ENCODE measurements at places on chromosomes 7 and 10. TPM values are rescaled to one million over a fixed set of nuclear protein-coding genes. Genes with fewer than 3 reads are reported as not detected.

DNA sequence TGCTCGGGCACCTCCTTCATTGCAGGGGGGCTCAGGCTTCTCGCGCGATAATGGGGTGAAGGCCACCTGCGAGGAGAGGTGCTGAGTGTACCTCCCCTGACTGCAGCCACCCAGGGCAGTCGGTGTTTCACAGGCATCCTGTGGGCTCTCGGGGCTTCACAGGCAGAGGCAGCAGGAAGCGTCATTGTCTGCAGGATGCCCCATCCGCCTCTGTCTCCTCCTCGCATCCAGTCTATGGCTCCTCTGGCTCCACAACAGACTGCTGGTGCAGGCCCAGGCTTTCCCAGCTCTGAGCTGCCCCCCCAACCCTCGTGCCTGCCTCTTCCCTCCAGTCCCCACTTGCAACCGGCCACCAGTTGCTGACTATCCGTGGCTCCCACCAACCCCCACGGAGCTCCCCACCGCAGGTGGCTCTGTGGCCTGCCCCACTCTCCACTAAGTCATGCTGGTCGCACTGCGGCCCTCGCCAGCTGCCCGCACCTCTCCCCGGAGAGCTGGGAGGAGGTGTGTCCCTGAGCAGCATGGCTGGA is 36.5 kb downstream of the CAMK2B start:
- H3K4me3 ChIP-seq, result no peak overlapping the region
- peaks cover 16% of the 10 kb centered on the region for H3K4me1 ChIP-seq
- H3K27me3 ChIP-seq, result no peaks in the 10 kb centered on the region
- no peaks in the 10 kb centered on the region for H3K36me3 ChIP-seq
- H3K27ac ChIP-seq, result no peak overlapping the region

DNA sequence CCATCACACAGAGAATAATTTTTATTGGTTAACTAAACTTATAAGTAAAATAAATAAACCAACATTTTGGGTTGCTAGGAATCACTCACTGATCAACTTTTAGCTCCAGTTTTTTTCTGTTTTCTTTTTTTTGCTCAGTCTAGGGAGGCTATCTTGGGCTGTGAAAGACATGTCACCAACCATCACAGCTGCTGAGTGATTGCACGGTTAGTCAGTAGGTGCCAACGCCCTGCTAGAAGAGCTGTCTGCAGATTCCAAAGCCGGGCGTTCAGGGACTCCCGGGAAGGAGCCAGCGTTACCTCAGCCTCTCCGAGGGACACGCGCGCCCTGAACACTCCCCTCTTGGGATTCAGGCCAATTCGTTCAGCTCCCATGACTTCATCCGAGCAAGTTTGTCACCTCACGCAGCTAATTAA is 604 bp upstream of the STAM start:
- peak overlapping the region; percentile 84 for H3K4me3 ChIP-seq
- no peak for DNase-seq
- no peaks in the 10 kb centered on the region for H3K36me3 ChIP-seq

GRCh38 chr10:122116331-122116730 is 127.4 kb downstream of the TACC2 start:
- no peak for DNase-seq
- H3K4me3 ChIP-seq, result no peak overlapping the region
- H3K27ac ChIP-seq, result no peak overlapping the region
- peaks cover 6% of the 10 kb centered on the region for H3K4me1 ChIP-seq
- H3K36me3 ChIP-seq, result no peaks in the 10 kb centered on the region

- H3K4me3 ChIP-seq, result no peak overlapping the region
- no peak for DNase-seq
- no peak overlapping the region for H3K27ac ChIP-seq
- no peaks in the 10 kb centered on the region for H3K36me3 ChIP-seq
- no peaks in the 10 kb centered on the region for H3K4me1 ChIP-seq
These were observed 245.0 kb upstream of the SORCS1 start for GRCh38 chr10:107409522-107409921.

DNA sequence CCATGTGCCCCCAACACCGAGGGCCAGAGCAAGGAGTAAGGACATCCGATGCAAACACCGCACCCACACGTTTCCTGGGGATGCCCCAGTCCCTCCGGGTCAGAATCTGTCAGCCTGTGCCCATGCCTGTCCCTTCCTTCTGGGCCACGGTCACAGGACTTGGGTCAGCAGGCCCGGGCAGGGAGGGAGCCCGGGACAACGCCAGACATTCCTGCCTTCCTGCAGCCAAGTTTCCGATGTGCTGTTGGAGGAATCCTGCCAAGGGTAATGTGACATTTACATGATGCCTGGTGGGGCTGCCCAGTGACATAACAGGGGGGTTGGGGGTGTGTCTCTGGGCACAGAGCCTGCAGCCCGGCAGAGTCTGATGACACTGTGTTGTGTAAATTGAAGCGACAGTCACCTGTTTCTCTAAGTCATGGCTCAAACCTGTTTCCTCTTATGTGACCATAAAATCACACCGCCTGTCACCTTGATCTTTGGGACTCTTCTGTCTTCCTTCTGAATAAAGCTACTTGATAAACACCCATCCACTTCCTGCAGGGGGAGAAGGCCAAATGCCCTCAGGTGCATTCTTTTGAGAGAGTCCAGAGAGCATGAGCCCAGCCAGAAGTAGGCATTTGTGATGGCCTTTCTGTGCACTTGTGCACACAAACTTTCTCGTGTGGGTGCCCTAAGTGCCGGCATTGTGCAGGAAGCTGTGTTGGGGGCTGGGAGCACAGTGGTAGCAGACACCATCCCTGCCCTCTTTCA is 175.3 kb upstream of the RHEB start:
- no peaks in the 10 kb centered on the region for H3K27me3 ChIP-seq
- DNase-seq, result no peak
- H3K4me1 ChIP-seq, result peaks cover 3% of the 10 kb centered on the region
- no peaks in the 10 kb centered on the region for H3K36me3 ChIP-seq
- no peak overlapping the region for H3K27ac ChIP-seq
- H3K4me3 ChIP-seq, result no peak overlapping the region

DNA sequence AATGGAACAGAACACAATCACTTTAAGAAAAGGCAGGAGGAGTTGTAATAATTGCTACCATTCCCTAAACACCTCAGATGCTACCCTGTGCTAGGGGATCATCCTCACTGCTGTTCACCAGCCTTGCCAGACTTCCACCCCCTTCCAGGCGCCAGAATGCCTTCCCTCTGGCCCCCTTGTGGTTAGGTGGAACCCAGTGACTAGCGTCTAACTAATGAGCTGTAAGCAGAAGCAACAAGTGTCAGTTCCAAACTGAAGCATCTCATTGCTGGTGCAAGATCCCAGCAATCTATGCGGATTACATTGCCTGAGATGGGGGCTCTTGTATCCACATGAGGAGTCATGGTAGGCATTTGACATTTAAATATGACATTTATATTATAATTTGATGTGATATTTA is 86.6 kb downstream of the FRMD4A start:
- no peaks in the 10 kb centered on the region for H3K27me3 ChIP-seq
- H3K4me3 ChIP-seq, result no peak overlapping the region
- DNase-seq, result no peak
- H3K4me1 ChIP-seq, result peaks cover 1% of the 10 kb centered on the region

- H3K36me3 ChIP-seq, result no peaks in the 10 kb centered on the region
- no peaks in the 10 kb centered on the region for H3K4me1 ChIP-seq
- H3K27me3 ChIP-seq, result no peaks in the 10 kb centered on the region
These were observed 25.0 kb downstream of the YKT6 start for GRCh38 chr7:44225566-44226395.

- H3K27me3 ChIP-seq, result no peaks in the 10 kb centered on the region
- H3K4me1 ChIP-seq, result no peaks in the 10 kb centered on the region
- no peak overlapping the region for H3K4me3 ChIP-seq
- H3K36me3 ChIP-seq, result no peaks in the 10 kb centered on the region
- no peak overlapping the region for H3K27ac ChIP-seq
These were observed 266.4 kb downstream of the ADK start for GRCh38 chr10:74417397-74417796.

- H3K4me3 ChIP-seq, result no peak overlapping the region
- DNase-seq, result no peak
- no peaks in the 10 kb centered on the region for H3K36me3 ChIP-seq
- H3K27me3 ChIP-seq, result no peaks in the 10 kb centered on the region
- H3K27ac ChIP-seq, result no peak overlapping the region
These were observed 302.1 kb downstream of the ADK start for GRCh38 chr10:74453169-74453568.

- no peak overlapping the region for H3K27ac ChIP-seq
- no peaks in the 10 kb centered on the region for H3K4me1 ChIP-seq
- no peaks in the 10 kb centered on the region for H3K36me3 ChIP-seq
- no peaks in the 10 kb centered on the region for H3K27me3 ChIP-seq
These were observed 121.1 kb downstream of the CFTR start for GRCh38 chr7:117600911-117601310.

DNA sequence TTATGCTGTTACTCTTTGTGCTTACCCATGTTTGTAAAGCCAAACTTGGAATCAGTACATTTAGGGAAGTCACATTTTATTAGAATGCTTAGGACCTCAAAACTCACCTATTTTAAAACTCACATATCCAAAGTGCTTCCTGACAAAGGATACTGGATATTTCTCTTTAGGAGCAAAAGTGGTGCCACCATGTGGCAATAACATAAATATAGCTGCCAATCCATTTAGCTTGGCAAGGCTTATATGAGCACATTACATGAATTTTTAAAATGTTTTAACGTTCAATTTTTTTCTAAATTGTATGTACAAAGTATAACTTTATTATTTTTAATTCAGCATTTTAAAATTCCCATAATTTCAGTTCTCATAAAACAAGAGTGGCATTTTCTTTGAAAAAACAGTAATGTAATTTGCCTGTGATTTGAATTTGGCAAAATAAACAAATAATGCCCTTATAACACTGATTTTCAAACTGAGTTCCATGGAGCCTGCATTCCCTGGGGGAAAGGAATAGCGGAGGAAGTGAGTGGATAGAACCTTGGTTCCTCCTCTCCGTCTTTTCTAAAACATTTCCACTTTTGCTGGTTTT is 75.4 kb downstream of the HDAC9 start:
- no peaks in the 10 kb centered on the region for H3K36me3 ChIP-seq
- no peak overlapping the region for H3K27ac ChIP-seq
- H3K4me1 ChIP-seq, result no peaks in the 10 kb centered on the region
- H3K27me3 ChIP-seq, result no peaks in the 10 kb centered on the region
- DNase-seq, result no peak
- no peak overlapping the region for H3K4me3 ChIP-seq

DNA sequence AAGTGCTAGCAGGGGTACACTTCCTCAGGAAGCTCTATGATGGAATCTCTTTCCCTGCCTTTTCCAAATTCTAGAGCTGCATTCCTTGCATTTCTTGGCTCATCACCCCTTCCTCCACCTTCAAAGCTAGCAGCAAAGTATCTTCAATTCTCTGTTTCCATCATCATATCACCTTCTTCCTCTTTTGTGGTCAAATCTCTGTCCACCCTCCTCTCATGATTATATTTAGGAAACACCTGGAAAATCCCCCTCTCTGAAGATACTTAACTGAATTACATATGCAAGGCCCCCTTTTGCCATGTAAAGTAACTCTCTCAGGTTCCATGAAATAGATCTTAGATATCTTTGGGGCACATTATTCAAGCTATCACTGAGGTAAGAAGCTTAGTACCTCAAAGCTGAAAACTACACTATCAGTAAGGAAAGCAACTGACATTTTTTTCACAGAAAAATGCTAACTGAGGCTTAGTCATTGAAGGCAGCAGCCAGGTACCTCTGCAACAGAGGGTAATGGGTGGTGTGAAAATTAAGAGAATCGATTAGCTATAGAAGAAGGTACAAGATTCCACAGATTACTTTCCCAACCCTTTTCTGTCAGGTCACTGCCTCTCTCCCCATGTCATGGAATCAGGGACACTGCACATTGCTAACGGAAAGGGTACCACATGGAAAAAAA is 197.3 kb downstream of the MACC1 start:
- no peaks in the 10 kb centered on the region for H3K27me3 ChIP-seq
- no peak overlapping the region for H3K27ac ChIP-seq
- H3K4me3 ChIP-seq, result no peak overlapping the region

GRCh38 chr7:91264924-91265681 is 870 bp downstream of the FZD1 start:
- peaks cover 9% of the 10 kb centered on the region for H3K4me1 ChIP-seq
- peak; percentile 60 for DNase-seq
- H3K27ac ChIP-seq, result peak overlapping the region; percentile 97
- H3K27me3 ChIP-seq, result no peaks in the 10 kb centered on the region

DNA sequence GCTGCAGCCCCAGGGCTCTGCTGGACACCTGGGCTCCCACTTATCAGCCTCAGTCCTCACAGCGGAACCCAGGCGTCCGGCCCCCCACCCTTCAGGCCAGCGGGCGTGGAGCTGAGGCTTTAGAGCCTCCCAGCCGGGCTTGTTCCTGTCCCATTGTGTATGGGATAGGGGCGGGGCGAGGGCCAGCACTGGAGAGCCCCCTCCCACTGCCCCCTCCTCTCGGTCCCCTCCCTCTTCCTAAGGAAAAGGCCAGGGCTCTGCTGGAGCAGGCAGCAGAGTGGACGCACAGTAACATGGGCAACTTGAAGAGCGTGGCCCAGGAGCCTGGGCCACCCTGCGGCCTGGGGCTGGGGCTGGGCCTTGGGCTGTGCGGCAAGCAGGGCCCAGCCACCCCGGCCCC is 2.7 kb downstream of the NOS3 start:
- H3K27ac ChIP-seq, result no peak overlapping the region
- no peaks in the 10 kb centered on the region for H3K36me3 ChIP-seq
- no peak overlapping the region for H3K4me3 ChIP-seq
- peaks cover 3% of the 10 kb centered on the region for H3K4me1 ChIP-seq
- DNase-seq, result no peak
- no peaks in the 10 kb centered on the region for H3K27me3 ChIP-seq

- peaks cover 3% of the 10 kb centered on the region for H3K4me1 ChIP-seq
- H3K4me3 ChIP-seq, result no peak overlapping the region
- no peaks in the 10 kb centered on the region for H3K36me3 ChIP-seq
- H3K27ac ChIP-seq, result no peak overlapping the region
- H3K27me3 ChIP-seq, result no peaks in the 10 kb centered on the region
These were observed 72.9 kb upstream of the TMEM248 start for GRCh38 chr7:66847879-66848790.

GRCh38 chr7:140192620-140193019 is 15.8 kb upstream of the KDM7A start:
- no peaks in the 10 kb centered on the region for H3K4me1 ChIP-seq
- H3K4me3 ChIP-seq, result no peak overlapping the region
- H3K27me3 ChIP-seq, result no peaks in the 10 kb centered on the region
- DNase-seq, result no peak
- H3K36me3 ChIP-seq, result no peaks in the 10 kb centered on the region
- H3K27ac ChIP-seq, result no peak overlapping the region

DNA sequence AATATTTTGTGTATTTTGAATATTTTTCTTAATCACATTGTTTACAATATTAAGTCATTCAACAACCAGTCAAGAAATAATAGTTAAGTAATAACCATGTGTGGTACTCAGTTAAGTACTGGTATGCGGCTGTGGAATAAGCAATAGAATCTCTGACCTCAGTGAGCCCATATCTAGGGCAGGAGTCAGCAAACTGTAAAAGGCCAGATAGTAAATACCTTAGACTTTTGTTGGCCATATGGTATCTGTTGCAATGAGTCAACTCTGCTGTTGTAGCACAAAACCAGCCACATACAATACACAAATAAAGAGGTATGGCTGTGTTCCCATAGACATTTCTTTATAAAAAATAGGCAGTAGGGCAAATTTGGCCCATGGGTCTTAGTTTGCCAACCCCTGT is 311.6 kb upstream of the SEMA3A start:
- no peak for DNase-seq
- H3K27me3 ChIP-seq, result no peaks in the 10 kb centered on the region
- no peaks in the 10 kb centered on the region for H3K4me1 ChIP-seq
- no peak overlapping the region for H3K27ac ChIP-seq

The AMZ1 gene
- total RNA-seq, result 1.9 TPM

The TCAF2 gene
- total RNA-seq, result 2.1 TPM

The ITIH5 gene
- total RNA-seq, result 19.2 TPM

The TMEM60 gene
- total RNA-seq, result 8.1 TPM

The NPY gene
- not detected for total RNA-seq

Measured in ovary (tissue), 10 donors.